ENCODE measurements at places on chromosomes 16 and 17.

GRCh38 chr17:57862694-57863667, 13.1 kb upstream of the MRPS23 start:
- no peak for DNase-seq

GRCh38 chr16:28511031-28511430, 4.4 kb upstream of the IL27 start:
- DNase-seq, result no peak

DNA sequence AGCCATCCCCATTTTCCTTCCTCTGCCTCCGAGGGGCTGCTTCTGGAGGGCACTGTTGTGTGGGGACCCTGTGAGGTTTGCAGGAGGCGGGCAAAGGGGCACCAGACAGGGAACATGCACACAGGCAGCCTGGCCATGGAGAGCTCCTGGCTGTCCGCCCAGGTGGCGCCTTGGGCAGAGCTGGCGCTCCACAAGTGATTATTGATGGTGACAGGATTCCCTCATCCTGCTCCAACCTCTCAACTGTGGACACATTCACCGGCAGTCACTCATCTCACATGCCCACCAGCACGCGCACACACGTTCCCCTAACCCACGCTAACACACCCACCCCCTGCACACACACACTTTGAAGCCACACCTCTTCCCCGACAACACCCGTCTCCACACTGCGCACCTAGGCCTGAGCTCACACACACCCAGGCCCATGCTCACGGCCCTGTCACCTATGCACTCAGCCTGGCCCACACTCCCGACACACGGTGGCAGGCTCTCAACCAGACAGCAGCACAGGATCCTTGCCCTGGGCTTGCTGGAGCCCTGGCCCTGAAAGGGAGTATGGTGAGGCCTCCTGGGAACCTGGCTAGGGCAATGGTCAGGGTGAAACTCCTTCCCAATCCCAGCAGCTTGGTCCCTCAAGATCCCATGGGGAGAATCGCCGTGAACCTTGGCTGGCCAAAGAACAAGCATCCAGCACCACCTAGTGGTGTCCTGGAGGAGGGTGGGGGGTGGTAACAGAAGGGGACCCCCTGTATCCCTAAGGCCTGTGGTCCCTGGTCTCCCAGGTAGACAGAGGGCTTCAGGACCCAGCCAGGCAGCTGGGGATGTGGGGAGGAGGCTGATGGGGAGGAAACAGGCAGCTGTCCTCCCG, 3.6 kb downstream of the PNMT start:
- no peak for DNase-seq

DNA sequence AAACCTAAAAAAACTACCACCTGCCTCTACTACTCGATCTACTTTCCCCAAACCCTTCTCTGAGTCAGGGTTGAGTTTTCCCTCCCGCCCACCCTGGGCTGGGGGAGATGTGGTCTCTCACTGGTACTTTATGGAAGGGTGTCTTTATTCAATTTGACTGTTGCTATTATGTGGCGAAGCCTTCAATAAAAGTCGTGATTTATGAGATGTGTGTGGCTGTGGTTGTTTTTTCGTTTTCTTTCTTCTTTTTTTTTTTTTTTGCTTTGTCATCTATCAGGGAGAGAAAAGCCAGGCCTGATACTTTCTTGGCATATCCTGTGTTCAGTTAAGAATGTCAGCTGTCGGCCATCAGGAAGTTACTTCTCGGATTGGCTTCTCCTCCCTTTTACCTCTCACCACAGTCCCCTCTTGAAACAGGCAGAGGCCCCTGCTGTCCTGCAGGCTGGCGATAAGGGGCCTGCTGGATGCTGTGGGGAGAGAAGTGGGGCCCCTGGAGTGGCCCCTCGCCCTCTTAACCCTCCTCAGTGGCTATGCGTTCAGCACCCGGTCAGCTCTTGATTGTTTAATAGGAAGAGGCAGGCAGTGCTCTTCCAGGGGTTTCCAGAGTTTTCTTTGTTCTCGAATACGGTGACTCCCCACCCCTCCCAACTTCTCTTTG, 123.0 kb downstream of the MSI2 start:
- no peak for DNase-seq

GRCh38 chr17:66542129-66542966, 239.9 kb downstream of the PRKCA start:
- no peak for DNase-seq

DNA sequence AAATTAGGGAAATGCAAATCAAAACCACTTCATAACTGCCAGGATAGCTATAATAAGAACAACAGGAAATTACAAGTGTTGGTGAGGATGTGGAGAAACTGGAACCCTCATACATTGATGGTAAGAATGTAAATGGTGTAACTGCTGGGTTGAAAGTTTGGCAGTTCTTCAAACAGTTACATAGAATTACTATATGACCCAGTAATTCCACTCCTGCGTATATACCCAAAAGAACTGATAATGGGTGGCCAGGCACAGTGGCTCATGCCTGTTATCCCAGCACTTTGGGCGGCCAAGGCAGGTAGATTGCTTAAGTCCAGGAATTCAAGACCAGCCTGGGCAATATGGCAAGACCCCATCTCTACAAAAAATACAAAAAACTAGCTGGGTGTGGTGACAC, 4.5 kb upstream of the CMTM4 start:
- no peak for DNase-seq

DNA sequence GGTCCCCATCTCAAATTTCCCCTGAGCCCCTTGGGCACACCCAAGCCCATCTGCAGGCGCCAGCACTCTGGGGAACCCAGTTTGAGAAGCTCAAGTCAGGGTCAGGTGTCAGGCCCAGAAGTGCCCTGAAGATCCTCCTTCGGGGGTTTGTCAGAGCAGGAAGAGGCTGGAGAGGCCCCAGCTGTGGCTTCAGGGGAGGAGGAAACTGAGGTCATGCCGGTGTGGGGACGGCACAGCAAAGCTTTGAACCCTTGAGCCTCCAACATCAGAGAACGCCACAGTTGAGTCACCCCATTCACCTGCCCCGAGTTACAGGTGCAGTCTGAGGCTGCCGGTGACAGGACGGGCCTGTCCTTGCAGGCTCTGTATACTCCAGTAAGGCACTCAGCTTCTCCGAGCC, 140.2 kb upstream of the CIBAR2 start:
- no peak for DNase-seq

DNA sequence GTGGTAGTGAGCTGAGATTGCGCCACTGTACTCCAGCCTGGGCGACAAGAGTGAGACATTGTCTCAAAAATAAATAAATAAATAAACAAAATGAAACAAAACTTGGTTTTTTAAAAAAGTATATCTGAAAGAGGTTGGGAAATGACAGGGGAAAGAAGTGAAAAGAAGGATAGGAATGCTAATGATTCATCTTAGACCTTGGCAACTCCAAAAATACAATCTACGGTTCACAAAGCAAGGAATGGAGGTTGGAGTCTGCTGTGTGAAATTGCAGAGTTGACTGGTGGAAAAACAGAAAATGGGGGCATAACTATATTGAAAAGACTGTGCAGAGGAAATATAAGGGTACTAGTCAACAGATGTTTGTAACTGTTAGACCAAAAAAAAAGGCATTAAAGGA, 40.0 kb upstream of the CD300E start:
- DNase-seq, result no peak

- DNase-seq, result no peak
These were observed 78.0 kb upstream of the ZNF750 start for GRCh38 chr17:82917699-82918345.

DNA sequence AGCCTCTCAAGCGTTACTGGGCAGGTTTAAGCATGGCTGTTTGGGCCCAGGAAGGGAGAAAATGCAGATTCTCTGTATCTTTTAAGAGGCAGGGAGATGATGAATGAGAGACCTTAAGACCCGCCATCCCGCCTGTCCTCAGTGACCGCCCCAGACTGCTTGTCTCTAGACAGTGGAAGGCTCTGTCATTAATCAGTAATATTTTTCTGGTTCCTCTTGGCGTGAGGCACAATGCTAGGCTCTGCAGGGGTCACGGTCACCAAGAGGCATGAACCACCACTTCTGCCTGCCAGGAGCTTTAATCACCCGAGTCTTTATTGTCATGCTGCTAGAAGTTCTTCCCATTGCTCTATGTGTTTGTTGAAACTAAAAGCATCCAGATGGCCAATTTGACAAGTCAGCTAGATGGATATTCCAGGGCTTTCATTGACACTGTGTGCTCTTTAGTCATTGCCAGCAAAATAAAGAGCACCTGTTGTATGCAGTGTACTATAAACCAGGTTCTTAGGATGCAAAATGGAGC, 3.2 kb downstream of the SLC6A2 start:
- DNase-seq, result no peak

DNA sequence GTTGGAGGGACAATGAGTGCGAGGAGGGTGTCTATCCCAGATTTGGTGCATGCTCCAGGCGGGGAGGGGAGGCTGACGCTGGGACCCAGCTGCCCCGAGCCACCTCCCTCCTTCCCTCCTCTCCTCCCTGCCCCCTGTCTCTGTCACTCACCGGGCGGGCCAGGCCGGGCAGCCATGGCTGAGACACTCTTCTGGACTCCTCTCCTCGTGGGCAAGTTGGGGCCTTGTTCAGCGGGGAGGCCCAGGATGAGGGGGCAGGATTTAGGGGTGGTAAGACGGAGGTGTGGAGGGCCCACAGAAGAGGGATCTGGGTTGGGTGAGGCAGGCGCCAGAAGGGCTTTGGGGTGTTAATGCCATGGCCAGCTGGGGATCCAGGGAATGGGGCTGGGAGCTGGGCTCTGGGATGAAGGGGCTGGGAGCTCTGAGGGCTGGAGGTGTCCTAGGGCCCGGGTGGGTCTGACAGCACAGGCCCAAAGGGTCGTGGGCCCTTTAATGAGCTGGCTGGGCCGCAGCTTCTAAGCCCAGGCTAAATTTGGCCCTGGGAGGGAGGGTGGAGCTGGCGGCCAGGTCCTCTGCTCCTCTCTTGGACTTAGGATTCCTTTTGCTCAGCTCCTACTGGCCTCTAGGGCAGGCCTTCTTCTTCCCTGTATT, at the start of gene SGCA:
Gene SGCA (plus strand): TSS at position 139 of the 651 bp plus-strand sequence. CDS start 36 bp downstream, at position 175.
- no peak for DNase-seq

DNA sequence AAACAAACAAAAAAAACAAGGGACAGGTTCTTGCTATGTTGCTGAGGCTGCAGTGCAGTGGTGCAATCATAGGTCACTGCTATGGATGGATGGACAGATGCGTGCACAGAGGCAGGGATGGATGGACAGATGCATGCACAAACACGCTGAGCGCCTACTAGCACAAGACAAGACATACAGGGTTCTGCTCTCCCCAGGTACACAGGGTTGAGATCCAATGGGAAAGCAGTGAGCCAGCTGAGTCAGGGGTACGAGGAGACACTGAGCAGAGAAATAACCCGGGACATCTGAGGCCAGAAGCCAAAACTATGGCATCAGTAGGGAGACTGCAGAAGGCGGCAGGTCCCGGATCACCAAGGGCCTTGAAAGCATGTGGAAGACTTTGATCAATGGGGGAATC, 6.2 kb downstream of the IL32 start:
- no peak for DNase-seq

DNA sequence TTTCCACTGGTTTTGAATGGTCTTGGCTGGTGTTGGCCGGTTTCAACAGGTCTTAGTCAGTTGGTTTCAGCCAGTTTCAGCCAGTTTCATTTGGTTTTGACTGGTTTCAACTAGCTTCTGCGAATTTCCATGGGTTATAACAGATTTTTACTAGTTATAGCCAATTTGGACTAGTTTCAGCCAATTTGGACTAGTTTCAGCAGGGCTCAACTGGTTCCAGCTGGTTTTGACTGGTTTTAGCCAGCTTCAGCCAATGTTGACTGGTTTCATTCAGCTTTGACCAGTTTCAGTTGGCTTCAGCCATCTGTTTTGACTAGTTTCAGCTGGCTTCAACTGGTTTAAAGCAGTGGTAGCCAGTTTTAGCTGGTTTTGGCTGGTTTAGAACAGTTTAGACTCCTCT, 432.6 kb downstream of the UTP18 start:
- no peak for DNase-seq

DNA sequence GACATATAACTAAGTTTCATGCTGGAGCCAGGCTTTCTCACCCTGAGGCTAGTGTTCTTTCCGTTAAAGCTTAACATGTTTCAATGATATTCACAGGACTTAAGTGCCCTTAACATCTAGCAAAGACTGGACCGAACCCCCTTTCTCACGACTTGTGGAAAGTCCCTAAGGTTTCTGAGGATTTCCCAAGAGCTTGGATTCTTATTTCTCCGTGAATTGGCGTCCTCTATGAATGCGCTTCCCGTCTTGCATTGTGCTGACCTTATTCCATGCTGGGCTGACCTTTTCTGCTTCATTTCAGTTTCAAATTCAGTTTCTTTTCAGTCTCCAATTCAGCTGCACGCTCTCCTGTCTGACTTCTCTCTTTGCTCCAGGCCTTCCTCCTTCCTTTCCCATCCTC, 206.4 kb downstream of the HS3ST3A1 start:
- no peak for DNase-seq

GRCh38 chr17:74480290-74480689, 13.9 kb downstream of the CD300A start:
- no peak for DNase-seq

DNA sequence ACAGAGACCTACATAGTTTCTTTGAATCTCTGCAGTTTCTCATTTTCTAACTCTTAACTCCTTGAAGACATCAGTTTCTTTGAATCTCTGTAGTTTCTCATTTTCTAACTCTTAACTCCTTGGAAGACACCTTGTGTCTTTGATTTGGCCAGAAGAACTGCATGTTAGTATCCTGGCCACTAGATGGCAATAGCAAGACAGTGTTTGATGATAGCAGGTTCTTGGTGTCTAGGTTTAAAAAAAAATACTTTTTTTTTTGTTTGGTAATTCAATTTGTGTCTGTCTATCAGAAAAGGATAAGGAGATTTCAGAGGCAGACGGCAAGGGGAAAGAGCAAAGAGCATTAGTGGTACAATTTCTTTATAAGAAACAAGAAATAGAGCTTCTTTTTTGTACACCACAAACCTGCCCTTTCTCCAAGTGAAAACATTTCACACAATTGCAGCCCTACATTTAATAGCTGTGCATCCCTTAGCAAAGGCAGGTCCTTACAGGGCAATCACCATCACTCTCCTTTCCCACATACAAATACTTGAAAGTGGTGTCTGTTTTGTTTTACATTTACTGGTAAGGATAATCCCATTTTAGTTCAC, 1324.9 kb upstream of the CDH8 start:
- no peak for DNase-seq

- no peak for DNase-seq
These were observed 22.7 kb downstream of the FLYWCH1 start for GRCh38 chr16:2934450-2934849.

DNA sequence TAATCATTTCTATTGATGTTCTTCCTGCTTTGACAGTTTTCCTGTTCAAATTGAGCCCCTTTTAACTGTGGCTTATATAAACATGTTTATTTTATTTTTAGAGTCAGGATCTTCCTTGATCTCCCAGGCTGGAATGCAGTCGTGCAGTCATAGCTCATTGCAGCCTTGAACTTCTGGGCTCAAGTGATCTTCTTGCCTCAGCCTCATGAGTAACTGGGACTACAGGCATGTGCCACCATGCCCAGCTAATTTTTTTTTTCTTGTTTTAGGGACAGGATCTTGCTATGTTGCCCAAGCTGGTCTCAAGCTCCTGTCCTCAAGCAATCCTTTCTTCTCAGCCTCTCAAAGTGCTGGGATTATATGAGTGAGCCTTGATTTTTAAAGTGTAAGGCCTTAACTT, 14.7 kb downstream of the PHKB start:
- no peak for DNase-seq

- no peak for DNase-seq
These were observed 536.3 kb upstream of the EEF2KMT start for GRCh38 chr16:5633845-5634440.
